GM04503 (cell line): ENCODE measurements at places on chromosomes 2 and 18.

DNA sequence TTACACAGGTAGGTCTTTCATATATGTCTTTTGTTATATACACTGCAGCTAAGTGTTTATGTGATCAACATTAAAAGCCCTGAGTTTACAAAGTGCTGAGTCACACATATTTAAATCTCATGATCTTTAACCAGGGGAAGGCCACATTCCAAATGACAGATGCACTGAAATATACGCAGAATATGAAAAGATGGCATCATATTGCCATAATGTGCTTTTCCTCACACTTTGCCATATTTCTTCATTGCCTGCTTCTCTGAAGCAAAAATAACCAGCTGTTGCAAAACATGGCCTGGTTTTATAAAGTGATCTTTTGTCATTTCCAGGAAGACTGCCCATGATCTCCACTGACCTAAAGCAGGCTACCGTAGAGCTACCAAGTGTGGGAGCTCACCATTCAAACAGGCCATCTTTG is 93.5 kb upstream of the MAPRE2 start:
- DNase-seq, result no peak

GRCh38 chr2:211085056-211085680 is 528.8 kb downstream of the CPS1 start:
- DNase-seq, result no peak

- DNase-seq, result no peak
Observed at GRCh38 chr2:238689331-238689730, 158.6 kb upstream of the TWIST2 start.

GRCh38 chr2:25480561-25480960 is 138.8 kb upstream of the DNMT3A start:
- no peak for DNase-seq

DNA sequence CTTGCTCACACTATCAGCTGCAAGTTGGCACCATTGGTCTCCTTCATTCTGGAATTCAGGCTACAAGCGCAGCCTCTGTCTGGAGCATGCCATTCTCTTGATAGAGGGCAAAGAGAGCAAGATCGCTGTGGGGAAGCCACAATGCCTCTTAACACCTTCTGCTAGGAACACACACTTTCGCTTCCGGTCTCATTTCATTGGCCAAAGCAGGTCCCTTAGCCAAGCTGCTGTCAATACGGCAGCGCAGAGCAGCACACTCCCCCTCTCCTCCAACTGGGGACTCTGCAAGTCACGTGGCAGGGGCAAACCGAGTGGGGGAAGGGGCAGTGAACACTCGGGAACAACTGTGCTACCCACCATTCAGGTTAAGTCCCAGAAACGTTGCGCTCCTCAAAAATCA is 98.1 kb downstream of the MMADHC start:
- DNase-seq, result no peak

DNA sequence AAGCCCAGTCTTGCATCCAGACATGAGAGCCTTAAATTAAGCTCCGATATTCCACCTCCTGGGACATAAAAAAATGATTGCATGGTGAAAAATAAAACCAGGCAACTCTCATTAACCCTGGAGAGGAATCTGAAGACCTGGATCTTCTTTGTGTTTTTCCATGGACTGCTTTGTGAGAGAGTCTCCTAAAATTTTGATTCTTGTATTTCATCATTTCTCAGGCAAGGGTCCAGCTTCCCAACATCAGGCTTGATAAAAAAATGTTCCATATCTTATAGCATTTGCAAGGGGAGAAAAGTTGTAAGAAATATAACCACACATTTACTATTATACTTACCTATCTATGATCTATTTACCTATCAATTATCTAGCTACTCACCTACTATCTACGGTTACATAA is 327.5 kb upstream of the SPHKAP start:
- no peak for DNase-seq

GRCh38 chr18:6069103-6069502 is 173.8 kb upstream of the TMEM200C start:
- no peak for DNase-seq

- DNase-seq, result no peak
Observed at GRCh38 chr2:85628658-85629057, 12.7 kb downstream of the USP39 start.

DNA sequence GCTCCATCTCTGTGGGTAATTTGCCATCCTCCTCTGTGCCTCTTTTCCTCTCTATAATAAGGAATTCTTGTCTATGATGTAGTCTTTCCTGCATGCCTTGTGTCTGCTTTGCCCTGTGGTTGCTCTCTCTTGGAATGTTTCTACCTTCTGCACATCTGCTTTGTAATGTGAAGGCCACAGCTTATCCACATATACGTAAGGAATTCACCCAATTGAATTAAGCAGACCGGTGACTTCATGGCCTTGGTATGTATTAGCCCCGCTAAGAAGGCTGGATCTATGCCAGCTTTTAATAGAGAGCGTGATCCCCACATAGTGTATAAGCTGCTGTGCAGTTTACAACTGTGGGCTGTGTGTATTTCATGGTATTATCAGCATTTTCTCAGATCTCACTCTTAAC is 274.7 kb downstream of the RNF144A start:
- no peak for DNase-seq

DNA sequence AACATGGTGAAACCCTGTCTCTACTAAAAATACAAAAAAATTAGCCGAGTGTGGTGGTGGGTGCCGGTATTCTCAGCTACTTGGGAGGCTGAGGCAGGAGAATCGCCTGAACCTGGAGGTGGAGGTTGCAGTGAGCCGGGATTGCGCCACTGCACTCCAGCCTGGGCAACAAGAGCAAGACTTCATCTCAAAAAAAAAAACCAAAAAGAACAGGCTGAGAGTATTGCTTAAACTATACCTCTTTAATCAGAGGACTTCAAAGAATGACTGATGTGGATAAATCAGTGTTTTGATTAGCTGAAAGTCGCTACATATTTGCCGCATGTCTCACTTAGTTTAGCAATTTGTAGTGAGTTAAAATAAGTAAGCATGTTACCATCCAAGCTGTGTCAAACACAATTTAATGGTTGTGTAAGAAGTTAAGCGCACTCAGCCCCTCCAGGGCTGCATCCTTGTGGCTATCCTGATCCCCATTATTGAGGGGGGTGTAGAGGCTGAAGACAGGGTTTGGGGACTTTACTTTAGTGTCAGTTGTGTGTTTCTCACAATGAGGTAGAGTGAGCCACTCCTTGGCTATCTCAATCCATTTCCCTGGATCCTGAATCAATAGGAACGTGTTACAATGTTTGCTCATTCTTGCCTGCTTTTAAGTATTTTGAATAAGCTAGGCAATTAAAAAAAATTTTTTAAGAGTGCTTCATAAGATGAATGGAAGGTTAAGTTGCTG is 11.0 kb upstream of the FARP2 start:
- no peak for DNase-seq

- peak; percentile 80 for DNase-seq
Observed at GRCh38 chr2:229408356-229408755, 137.3 kb upstream of the PID1 start.

- no peak for DNase-seq
Observed at GRCh38 chr2:61368687-61369665, 101.9 kb downstream of the USP34 start.

DNA sequence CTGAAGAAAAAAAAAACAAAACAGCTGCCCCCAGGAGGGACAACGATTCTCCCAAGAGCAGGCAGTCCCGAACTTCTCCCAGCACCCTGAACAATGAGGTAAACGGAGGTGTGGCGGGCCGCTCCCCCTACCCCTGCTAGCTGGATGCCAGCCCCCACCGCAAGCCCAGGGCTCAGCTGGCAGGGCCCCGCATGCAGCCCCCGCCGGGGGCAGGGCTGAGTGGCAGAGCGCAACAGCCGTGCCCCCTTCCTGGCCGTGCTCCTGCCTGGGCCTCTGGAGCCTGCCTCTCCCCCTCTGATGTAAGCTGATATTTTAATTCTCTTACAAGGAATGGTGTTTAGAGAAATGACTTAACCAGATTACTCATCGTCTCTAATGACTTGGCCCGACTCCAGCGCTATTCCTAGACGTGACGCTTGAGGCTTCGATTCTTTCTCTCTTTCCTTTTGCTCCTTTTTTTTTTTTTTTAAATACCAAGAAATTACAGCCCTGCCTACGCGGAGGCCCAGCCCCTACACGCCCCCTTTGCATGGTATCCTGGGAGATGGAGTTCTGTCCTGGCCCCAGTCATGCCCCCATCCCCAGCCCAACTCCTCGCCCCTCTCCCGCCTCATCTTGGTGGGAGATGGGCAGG is 4.6 kb upstream of the ARID5A start:
- peak; percentile 99 for DNase-seq

DNA sequence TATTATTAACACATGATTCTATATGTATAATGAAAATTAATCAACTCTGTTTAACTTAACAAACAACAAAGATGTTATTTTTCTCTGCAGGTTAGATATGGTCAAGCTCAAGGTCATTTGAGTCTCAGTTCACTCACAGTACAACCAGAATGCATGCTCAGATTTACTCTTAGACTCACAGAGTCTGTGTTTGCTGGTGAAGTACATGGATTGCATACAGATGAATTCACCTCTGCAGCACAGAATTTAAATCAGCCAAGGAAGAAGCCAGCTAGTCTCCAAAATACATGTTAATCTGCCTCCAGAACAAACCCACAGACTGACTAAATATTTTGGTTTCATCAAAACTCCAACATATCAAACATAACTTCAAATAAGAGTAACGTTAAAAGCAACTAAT is 424.5 kb downstream of the RAD51AP2 start:
- no peak for DNase-seq

GRCh38 chr2:128779301-128780095 is 460.8 kb upstream of the HS6ST1 start:
- DNase-seq, result no peak

DNA sequence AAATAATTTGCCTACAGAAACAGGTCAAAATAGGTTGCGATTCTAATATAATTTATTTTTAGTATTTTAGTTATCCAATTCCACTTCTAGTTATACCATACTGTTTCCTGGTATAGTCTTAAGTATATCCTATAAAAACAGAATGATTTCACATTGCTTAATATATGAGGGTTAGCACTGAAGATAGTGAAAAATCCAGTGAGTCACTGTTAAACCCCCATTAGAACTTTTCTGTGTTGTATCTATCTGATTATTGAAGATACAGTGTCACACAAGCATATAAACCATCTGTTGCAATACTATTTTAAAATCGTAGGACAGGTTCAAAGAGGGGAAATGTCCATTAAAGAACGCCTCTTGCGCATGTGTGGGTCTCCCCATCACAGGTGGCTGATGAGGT is 110.0 kb downstream of the FEZ2 start:
- DNase-seq, result no peak

- no peak for DNase-seq
Observed at GRCh38 chr2:11679016-11679415, 9.0 kb upstream of the NTSR2 start.

DNA sequence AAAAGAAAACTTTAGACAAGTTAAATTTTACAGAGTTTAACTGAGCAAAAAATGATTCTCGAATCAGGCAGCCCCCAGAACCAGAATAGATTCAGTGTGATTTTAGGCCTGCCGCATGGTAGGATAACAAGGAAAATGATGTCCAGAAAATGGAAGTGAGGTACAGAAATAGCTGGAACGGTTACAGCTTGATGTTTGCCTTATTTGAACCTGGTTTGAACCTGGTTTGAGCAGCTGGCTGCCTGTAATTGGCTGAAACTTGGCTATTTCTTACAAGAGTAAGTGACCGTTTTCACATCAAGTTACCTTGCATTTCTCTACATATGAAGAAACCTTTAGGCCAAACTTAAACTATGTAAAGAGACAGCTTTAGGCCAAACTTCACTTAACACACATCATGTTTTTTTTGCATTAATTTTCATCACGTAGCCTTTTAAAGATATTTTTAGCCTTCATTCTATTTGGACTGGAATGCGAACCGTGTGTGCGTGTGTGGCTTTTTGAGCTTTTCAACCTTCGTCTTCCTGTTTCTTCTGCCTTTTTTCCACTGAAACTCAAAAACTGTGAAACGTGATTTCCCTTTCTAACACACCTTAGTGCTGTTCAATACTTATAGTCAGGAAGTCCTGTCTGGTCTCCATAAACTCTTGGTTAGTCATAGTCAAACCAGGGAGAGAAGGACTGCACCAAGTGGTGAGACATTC is 4.5 kb upstream of the POLE4 start:
- DNase-seq, result no peak

GRCh38 chr2:67394734-67395133 is 2.4 kb upstream of the ETAA1 start:
- DNase-seq, result peak; percentile 48

- DNase-seq, result no peak
Observed at GRCh38 chr2:224890372-224890771, 151.9 kb downstream of the DOCK10 start.

GRCh38 chr2:220281771-220282170 is 654.3 kb downstream of the SLC4A3 start:
- DNase-seq, result no peak

DNA sequence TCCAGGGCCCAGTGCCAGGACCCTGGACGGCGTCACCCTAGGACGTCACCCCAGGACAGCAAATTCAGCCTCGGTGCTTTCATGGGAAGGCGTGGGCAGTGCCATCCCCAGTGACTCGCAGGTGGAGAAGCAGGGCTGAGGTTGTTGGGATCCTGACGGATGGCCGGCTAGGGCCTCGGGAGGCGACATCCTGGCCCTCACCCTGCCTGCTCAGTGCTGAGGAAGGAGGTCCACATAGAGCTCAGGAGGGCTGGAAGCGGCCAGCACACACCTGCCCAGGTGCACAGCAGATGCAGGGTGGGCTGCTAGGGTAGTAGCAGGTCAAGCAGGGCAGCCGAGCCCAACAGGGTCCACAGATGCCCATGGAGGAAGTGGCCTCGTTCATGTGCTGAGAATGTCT is 482.0 kb upstream of the SALL3 start:
- no peak for DNase-seq

DNA sequence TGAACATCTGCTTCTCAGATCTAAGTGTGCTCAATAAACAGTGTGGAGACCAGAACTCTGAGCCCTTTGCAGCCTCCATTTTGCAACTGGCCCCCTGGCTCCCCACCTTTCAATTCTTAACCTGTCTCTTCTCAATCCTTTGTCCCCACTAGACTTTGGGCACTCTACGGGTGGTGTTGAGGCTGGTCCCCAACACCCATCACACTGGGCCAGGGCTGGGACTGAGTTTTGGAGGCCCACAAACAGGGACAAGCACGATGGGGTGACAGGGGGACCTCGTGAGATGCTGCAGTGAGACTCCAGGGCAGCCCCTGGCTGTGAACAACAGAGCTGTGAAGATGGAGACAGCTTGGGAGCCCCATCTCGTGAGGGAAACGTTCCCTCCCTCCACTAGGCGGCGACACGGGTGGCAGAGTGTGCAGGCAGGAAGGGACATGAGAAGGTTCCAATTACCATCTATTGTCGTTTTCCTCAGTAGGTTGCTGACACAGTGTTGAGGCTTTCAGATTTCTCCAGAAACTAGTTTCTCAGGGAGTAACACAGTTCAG is 1.2 kb downstream of the ANKMY1 start:
- no peak for DNase-seq

GRCh38 chr2:11861044-11861443 is 114.6 kb downstream of the LPIN1 start:
- DNase-seq, result no peak
